BJ (cell line): ENCODE measurements at places on chromosomes 13 and 19.

- no peak for DNase-seq
Measured at GRCh38 chr19:41734156-41734555, 21.2 kb upstream of the CEACAM6 start.

DNA sequence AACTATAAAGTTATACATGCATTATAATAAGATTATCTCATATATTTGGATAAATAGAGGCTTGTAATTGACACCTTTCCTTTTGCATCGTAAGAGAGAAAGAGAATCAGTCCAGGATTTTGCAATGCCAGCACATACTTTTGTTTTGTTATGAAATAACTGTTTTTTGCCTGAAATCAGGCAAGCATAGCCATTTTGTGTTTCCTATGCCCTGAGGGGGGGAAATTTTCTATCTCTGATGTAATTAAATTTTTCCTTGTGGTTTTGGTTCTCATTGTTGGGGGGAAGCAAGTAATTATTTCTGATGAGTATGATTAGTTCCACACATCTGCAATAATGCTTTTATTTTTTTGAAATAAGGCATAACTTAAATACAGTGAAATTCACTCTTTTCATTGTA is 229.4 kb downstream of the NDFIP2 start:
- peak; percentile 49 for DNase-seq

DNA sequence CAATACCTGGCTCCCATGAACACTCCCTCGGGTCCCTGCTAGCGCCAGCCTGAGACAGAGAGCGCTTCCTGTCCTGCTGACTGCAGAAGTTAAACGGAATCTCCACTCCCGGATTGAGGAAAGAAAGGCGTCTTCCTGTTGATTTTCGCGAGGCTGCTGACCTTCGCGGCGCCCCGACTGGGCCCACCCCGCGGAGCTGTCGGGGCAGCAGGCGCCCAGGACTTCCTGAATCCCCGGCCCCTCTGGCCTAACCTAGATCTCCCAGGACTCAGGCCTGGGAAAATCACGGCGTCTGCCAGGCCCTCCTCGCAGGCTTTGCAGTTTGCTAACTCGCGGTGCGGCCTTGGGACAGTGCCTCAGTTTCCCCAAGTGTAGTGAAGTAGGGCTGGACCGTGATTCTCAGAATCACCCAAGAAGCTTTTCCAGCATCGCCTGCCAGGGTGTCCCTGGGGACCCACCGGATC is 108.8 kb downstream of the KCTD15 start:
- no peak for DNase-seq

DNA sequence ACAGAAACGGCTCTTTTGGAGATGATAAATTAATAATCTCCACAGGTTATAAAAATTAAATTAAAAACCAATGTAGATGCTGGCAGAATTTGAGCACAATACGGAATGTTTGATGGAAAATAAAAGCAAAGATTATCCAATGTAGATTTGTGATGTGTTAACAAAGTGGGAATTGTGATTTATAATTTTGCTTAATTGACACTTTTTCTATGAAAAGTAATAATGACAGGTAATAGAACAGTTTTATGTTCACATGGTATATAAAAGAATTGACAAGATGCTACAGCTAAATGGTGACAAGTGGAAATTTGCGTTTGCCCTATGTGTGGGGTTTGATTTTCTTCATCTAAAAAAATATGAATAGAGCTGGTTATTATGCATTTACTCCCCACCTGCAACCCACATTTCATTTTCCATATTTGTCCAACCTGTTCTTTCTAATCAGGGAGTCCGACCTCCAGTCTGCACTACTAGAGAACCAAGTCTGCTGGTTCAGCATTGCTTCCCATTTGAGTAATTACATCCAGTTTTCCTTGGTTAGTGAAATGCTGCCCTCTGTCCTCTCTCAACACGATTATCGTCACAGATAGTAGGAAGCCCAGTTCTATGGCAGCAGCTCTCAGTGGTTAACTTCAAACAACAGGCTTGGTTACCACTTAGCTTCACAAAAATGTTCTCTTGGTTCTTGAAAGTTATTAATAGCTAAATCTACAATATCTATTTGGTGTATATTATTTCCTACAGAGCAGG is 61.4 kb upstream of the SLITRK1 start:
- DNase-seq = no peak

GRCh38 chr13:49670828-49671227 is 20.5 kb downstream of the EBPL start:
- DNase-seq = no peak

GRCh38 chr19:2573916-2574315 is 98.0 kb downstream of the GADD45B start:
- no peak for DNase-seq

GRCh38 chr19:56310462-56310861 is 4.2 kb downstream of the ZSCAN5A start:
- no peak for DNase-seq

- no peak for DNase-seq
Measured at GRCh38 chr13:44263751-44264620, 109.6 kb upstream of the SERP2 start.

DNA sequence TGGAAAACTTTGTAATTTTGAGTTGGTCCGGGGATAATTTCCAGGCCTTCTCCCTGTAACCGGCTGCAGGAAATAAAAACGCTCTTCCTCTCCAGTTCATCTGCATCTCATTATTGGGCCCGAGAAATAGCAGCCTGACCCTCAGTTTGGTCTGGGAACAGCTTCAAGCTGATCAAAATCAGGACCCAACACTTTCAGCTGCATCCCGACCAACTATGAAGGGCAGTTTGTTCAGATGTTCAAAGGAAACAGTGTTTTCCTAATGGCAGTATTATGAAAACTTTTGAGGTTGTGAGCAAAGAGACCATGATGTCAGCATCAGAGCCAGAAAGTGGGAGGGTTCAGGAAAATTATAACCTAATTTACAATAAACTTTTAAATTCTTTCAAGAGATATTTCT is 35.7 kb downstream of the STK24 start:
- no peak for DNase-seq

GRCh38 chr13:30024125-30024865 is 173.9 kb upstream of the UBL3 start:
- no peak for DNase-seq

GRCh38 chr13:35499196-35499662 is 22.7 kb upstream of the MAB21L1 start:
- DNase-seq = no peak

GRCh38 chr19:4198467-4199126 is 16.1 kb downstream of the ANKRD24 start:
- no peak for DNase-seq

DNA sequence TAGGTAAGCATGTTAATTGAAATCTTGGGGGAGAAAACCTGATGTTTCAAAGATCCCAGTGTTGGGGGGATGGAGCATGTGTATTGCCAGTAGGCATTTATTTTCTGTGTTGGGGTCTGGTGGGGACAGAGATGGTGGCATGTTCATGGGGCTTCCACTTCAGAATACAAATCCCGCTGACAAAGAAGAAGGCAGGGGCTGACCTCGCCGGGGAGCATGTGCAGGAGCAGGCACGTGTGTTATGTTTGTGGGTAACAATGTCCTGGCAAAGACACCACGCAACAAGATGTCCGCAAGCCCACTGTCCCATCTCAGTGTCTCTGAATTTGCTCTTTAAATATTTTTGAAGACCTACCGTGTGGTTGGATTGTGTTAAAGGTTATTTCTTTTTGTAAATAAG is 164.5 kb downstream of the TEX29 start:
- DNase-seq = no peak
